Upper lobe of right lung (tissue), 1 donor: ENCODE measurements at places on chromosomes 1 and 21. TPM values are rescaled to one million over a fixed set of nuclear protein-coding genes. Genes with fewer than 3 reads are reported as not detected.

GRCh38 chr21:17427831-17428483 is 84.9 kb upstream of the CXADR start:
- no peak for DNase-seq

DNA sequence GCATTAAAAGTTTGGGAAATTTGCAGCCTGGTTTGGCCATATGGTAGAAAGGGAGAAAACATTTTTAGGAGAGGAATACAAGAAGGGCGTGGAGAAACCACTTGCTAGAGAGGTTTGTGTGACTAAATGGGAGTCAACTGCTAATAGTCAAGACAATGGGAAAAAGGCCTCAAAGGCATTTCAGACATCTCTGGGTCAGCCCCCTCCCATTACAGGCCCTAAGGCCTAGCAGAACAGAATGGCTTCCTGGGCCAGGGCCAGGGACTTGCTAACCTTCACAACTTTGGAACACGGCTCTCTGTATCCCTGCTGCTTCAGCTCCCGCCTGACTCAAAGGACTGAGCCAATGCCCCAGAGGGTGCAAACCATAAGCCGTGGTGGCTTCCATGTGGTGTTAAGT is 752.3 kb upstream of the ADAMTS5 start:
- DNase-seq: no peak

DNA sequence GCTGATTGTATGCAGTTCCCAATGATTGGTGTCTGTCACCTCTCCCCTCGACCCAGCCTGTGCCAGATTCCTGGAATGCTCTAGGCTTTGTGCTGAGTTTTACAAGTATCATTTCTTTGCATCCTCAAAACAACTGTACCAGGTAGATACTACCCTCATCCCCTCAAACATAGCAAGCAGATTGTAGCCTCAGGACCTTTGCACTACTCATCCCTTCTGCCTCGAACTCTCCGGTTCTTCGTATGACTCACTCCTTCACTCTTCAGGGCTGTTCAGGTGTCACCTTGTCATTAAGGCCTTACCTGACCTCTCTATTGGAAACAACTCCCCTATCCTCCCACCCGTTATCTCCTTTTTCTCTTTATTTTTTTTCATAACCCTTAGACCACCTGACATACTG is 8.0 kb downstream of the KCNC4 start:
- no peak for DNase-seq

Gene ERVH48-1
- total RNA-seq: not detected

Gene MYCL
- 3.6 TPM for total RNA-seq

DNA sequence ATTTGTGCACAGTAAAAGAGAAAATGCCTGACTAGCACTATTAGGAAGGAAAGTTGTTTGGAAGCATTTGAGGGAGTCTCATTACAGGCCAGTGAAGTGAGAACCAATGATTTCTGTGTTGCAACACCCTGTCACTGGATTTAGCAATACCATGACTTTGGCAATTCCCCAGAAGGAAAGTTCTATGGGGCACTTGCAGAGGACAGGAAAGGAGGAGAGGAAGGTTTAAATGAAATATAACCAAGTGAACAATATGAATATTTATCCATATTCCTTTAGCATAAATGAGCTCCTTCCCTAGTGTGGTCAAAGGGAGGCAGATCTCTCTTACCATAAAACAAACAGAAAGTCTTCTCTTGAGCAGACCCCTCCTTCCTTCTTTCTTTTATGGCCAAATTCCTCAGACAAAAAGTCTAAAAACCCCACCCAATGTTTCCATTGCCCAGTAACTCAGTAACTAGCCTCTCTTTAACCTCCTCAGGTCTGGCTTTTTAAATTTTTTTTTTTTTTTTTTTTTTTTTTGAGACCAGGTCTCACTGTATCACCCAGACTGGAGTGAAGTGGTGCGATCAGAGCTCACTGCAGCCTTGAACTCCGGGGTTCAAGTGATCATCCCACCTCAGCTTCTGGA is 5.5 kb downstream of the TLR5 start:
- no peak for DNase-seq

Gene PLA2G2E
- not detected for total RNA-seq

Gene ITGB2
- 370 TPM for total RNA-seq

DNA sequence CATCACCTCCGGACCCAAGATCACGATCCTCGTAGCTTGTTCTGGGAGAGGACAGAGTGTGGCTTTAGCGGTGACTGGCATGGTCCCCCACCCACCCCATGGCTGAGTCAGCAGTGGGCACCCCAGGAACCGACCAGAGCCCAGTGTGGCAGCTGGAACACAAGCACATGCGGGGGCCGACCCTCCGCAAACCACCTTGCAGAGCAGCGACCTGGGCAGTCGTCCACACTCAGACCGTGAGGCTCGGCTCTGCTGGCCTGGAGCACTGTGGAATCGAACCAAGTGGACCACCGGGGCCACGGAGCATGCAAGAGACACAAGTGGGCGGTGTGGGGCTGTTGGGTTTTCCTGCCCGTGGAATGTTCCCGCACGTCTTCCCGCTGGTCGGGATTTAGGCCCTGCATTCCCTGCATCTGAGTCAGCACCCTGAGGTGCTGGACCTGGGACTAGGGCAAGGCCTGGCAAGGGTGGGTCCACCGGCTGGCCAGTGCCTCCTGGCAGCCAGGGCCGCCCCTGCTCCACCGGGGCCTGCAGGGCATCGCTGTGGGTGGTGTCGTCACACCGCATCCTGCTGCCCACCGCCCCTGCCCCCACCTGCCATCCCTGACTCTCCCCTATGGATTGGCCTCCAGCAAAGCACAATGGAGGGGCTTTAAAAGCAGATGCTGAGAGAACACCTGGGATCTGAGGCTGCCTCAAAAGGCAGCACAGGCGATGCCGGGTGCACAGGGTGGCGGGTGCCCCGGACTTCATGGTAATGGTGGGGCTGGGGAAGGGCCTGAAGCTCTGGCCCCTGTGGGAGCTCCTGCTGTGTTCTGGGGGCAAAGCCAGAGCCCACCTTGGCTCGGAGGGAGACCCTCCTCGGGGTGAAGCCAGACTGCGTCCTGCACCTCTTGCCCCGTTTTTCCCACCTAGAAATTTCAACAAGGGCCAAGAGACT is 18.5 kb downstream of the MORN1 start:
- peak; percentile 53 for DNase-seq

Gene CFHR5
- not detected for total RNA-seq

Gene VANGL2
- total RNA-seq: 6.3 TPM

Gene PLA2G5
- 4.9 TPM for total RNA-seq

Gene FAM72B
- total RNA-seq: 0.55 TPM

- no peak for DNase-seq
These were observed 74.4 kb downstream of the RWDD3 start for GRCh38 chr1:95308276-95309030.

DNA sequence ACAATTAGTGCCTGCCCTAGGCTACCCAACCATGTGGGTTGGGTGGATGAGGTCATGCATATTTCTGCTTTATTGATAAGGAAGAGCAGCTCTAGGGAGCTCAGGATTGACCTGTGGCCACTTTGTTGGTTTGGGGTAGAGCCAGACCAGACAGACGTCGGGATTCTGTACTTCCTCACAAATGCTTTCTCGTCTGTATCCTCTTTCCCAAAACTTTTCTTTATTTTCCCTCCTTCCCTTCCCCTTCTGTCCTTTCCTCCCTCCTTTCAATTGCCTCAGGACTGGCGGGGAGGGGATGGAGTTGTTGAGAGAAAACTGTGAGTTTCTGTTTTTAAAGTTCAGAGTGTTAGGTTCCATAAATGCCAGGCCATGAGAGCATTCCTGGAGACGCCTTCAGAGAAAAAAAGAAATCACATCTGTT is 68.0 kb downstream of the UCK2 start:
- DNase-seq: no peak

GRCh38 chr21:28308516-28308915 is 684.2 kb downstream of the LTN1 start:
- DNase-seq: no peak

GRCh38 chr1:149848340-149849110 is 50.8 kb upstream of the BOLA1 start:
- DNase-seq: no peak

Gene PATJ
- 56.2 TPM for total RNA-seq

DNA sequence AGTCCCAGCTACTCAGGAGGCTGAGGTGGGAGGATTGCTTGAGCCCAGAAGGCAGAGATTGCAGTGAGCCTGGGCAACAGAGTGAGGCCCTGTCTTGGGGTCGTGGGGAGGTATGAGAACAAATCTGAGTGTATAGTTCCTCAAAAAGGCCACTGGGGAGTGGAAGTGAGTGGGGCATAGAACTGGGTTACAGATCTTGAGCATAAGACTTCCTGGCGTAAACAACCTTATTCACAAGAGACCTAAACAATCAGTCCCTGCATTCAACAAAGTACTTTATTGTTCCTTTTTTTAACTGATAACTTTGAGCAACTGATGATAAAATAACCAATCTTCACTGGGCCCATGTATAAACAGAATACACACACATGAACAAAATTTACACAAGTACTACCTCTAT is 72.7 kb upstream of the MUTYH start:
- DNase-seq: no peak

DNA sequence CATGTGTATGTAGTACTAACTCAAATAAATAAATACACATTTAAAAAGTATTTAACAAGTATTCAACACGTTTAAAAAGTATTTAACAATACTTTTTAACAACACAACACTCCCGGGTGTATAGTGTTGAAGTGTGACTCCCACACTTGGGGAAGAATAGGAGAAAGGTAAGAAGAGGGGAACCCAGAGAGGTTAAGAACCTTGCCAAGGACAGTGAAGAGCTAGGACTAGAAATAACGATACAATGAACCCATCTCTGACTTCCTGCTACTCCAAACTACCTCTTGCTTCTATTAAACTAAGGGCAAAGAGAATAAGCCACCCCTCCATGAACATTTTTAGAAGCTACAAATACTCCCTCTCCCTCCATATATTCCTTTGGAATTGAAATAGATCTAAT is 1.7 kb upstream of the GFI1 start:
- DNase-seq: no peak

DNA sequence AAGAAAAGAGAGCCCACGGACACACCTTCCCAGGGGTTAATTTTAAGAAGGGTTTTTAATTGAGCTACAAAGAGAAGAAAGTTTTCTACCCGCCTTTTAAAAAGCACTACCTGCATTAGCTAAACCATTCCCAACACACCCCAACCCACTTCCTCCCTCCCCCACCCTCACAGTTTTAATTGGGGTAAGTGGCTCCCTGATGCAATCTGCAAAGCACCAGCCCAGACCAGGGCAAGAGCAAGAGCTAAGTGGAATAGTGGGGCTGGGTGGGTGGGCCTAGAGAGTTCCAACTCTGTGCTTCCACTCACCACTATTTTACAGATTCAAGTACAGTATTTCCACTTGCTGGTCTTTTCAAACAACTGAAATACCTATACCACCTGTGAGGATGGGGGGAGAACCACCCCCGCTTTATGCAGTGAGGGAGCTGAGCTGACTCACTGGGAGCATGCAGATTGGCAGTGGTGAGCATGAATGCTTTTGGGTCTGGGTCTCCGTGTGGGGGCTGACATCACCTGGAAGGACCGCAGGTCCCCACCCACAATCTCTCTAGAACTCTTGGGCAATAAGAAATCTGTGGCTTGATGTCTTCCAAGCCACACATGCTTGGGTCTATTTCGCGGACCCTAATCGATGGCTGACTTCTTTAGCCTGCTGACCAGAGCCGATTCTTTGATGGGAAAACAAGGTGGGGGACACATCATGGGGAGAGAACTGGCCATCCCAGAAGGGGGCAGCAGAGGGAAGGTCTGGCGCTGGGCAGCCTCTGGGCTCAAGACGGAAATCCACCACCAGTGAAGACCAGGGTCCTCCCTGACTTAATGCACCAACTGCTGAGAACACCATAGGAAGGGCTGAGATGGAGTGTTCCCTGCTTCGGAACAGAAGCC is 95.5 kb downstream of the SSBP3 start:
- DNase-seq: no peak

- DNase-seq: no peak
These were observed 1.3 kb downstream of the CLDN19 start for GRCh38 chr1:42738678-42739226.

DNA sequence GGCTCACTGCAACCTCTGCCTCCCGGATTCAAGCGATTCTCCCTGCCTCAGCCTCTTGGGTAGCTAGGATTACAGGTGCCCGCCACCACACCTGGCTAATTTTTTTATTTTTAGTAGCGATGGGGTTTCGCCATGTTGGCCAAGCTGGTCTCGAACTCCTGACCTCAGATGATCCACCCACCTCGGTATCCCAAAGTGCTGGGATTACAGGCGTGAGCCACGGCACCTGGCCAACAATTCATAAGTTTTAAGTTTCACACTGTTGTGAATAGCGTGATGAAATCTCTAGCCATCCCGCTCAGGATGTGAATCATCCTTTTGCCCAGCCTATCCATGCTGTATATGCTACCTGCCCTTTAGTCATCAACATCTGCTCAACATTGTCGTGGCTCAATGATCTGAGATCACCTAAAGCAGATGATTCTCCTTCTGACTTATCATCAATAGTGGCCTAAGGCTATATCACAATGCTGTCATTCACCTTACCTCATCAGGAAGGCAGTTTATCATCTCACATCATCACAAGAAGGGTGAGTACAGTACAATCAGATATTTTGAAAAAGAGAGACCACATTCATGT is 2.6 kb downstream of the PFDN2 start:
- DNase-seq: no peak

DNA sequence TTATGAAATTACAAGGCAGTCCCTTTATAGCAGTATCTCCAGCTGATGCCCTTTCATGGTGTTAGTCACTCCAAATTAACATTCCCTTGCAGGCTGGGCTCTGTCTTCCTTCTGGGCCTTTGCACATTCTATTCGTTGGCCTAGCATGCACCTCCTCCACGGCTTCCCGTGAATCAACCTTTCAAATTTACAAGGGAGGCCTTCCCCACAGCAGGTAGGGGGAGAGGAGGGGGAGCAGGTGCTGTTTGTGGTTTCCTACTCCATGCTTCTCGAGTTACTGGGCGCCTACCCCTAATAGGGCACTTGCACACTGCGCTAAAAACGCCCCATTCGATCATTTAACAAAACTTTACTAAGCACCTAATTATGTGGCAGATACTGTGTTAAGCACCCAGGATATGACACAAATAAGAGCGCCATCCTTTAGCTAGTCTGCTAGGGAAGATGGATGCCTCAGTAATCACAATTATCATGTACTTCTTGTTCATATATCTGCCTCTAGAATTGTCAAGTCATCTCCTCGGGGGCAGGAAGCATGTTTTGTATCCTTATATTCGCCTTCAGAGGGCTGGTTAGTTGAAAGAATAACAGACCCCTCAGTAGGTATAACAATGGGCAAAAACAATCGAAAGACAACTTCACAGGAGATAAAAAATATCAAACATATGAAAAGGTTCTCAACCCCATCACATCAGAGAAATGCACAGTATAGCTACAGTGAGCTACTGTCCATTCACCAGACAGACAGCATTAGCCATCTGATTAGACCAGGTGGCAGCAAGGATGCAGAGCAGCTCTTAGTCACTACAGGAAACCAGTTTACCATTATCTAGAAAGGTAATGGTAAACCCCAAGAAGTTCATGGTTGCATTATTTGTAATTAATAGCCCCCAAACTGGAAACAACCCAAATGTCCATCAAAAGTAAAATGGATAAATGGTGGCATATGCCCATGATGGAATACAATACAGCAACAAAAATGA is 1.7 kb upstream of the ADAR start:
- DNase-seq: no peak

Gene LMX1A
- total RNA-seq: not detected
